ENCODE measurements at places on chromosomes 2 and 18.
A peak's percentile ranks its signal among the peaks of the same experiment; 100 is the strongest.

- DNase-seq: no peak
These were observed 190.6 kb downstream of the TPGS2 start for GRCh38 chr18:36638224-36638623.

DNA sequence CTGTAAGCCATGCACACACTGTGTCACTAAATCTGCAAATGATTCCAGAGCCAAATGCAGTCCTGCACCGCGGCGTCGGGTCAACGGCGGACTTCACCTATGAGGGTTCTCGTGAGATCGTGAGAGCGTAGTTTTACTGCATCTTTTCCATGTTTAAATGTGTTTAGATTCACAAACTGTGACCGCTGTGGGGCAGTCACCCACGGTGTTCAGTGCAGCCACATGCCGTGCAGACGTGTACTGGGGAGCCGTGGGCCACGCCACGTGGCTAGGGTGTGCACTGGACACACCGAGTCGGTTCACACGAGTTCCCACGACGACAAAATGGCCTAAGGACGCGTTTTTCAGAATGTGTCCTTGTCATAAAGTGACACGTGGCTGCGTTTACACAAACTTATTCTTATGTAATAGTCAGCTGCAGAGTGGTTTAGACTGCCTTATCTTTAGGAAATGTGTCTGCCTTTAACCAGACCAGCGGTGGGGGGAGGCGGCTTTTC is 34.1 kb downstream of the NFATC1 start:
- peak; percentile 42 for DNase-seq

GRCh38 chr18:13605901-13606300 is 120.5 kb downstream of the FAM210A start:
- no peak for DNase-seq

GRCh38 chr2:22282220-22282619 is 1102.8 kb upstream of the KLHL29 start:
- no peak for DNase-seq

GRCh38 chr18:27665264-27665799 is 480.2 kb upstream of the CHST9 start:
- DNase-seq: no peak

DNA sequence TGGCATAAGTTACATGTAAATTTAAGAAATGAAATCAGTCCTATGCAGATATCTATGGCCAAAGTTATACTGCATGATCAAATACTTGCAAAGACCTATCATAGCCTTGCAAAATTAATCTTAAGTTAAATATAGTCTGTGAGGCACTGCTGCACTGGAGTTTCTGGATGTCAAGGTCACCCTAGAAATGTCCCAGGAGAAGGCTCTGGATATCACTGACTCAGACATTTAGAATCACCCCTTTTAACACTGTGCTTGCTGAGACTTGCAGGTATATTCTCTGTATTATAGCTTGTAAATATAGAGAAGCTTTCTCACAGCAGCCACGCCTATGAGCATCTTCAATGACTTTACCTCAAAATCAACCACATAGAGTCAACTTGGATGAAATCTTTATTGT is 51.5 kb downstream of the ETAA1 start:
- no peak for DNase-seq

GRCh38 chr2:207073801-207074678 is 91.7 kb downstream of the KLF7 start:
- peak; percentile 61 for DNase-seq

DNA sequence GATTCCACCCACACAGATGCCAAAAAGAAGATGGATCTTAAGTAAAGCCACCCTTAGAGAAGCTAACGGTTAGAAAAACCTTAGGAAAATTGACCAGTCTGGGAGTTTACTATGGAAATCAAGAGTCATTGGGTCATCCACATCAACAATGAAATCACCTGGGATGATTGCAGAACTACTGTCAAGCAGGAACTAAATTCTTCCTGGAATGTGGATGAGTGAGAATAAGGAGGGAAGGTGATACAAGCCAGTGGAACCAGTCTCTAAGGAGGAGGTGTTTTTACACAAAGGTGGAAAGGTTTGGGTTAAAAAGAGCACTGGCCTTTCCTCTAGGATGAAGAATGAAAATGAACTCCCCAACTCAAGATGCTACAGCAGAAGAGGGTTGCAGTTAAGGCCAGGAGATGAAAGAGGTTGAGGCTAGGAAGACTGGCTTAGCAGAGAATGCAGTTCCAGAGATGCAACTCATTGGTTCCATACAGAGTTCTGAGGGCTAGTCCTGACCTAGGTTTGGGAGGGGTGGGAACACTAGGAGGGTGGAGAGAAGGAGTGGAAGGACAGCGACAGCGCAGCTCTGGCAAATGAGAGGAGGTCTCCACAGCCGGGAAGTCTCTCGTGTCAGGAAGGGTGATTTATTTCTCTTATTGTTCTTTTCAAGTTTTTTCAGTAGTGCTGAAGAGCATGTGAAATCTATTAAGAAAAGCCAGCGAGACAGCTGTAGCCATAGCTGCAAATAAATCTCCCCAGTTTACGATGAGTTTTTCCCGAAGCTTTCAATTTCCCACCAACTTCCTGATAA is 27.7 kb upstream of the KDM3A start:
- DNase-seq: no peak

GRCh38 chr2:209468846-209469245 is 45.0 kb downstream of the MAP2 start:
- no peak for DNase-seq
